ENCODE measurements at places on chromosomes 7 and 10.

GRCh38 chr7:39987641-39988347 lies 37.7 kb downstream of the CDK13 start:
- DNase-seq, result no peak

GRCh38 chr7:156043416-156044178 lies 231.3 kb upstream of the SHH start:
- no peak for DNase-seq

GRCh38 chr7:34842782-34843181 lies 184.8 kb downstream of the NPSR1 start:
- DNase-seq, result peak; percentile 65

- DNase-seq, result no peak
These were observed 181.9 kb downstream of the CYP26A1 start for GRCh38 chr10:93255546-93255945.

DNA sequence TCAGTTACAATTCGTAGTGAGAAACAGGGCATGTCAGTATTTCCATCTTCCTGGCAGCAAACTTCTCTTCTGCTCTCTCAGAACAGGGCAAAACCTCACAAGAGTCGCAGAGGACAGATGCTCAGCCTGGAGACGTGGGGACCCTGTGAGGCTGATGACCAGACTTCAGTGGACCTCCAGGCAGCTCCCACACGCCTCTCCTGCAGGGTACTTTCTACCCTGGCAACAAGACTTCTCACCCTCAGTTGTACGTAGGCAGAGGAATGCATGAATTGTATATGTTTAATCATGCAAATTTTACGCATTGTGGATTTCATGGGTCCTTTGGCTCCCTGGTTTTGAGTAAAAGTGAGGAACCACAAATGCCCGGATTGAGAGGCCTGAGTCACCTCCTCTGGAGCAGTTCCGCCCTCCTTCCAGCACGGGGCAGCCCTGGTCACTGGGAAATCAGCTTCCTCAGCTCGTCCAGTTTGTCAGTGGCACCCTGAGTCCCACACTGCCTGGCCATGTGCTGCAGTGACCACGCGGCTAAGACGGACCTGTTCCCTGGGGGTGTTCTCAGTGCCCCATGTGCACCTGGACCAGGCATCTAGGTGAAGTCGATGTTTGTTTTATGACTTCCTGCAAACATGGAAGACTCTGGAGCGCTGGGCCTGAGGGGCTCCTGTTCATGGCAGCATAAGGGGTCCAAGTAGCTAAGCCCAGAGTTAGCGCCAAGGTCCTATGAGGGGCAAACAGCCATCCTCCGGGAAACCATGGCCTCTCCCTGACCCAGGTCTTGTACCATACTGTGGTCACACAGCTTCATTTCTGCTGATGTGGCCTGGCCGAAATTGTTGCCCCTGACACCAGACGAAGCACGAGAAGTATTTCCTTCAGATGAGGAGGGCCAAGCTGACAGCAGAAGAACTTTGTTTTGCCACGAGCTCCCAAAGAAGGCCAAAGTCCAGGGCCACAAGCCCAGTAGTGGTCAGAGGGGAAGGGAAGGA lies 165.1 kb downstream of the TNS3 start:
- no peak for DNase-seq

DNA sequence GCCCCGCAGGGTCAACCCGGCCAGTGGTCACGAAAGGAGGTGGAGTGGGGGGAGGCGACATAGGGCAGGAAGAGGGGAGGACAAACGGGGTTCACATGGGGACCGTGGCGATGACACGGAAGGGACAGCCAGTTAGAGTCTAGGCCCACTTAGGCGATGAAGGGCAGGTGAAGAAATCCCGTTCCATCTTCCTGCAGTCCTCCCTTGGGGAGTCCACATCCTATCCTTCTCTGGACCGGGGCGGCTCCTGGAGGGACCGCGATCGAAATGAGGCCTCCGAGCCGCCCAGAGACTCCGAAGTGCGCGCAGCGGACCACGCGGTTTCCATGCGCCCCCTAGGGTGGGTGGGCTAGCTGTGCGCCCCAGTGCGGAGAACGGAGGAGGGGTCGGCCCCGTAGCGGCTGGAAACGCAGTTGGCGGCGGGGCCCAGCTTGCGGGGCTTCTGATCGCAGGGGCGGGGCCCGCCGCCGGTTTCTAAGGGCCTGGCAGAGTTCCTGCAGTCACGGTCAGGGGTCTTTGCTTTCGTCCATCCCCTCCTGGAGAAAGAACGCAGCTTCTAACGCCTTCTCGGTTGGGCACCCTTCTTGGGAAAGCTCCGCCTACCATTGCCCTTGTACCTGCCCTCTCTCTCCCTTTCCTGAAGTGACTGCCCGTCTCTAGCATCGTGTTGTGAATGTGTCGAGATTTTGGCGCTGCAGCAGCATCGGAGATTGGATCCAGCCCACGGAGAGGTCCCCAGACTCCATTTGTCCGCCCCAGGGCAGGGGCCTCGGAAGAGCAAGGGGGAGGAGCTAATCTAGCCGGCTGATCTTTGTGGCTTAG lies 17.9 kb upstream of the TMEM225B start:
- DNase-seq, result no peak

- no peak for DNase-seq
These were observed 49.5 kb upstream of the PITRM1 start for GRCh38 chr10:3222068-3222467.

DNA sequence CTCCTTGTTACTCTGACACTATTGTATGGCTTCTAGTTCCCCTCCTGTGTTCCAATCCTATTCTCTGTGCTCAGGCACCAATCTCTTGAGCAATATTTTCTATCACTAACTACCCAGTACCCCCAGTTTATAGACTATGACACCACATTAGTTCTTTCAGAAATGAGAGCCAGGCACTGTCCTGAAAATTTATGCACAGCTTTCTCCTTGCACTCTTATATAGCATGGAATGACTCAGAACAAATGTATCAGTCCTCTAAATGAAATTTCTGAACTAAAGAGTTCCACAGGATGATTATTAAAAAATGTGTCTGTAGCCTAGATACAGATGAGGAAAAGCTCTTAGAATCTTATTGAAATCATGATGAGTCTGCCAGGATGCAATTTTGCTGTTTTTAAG lies 489.9 kb downstream of the XPNPEP1 start:
- no peak for DNase-seq

DNA sequence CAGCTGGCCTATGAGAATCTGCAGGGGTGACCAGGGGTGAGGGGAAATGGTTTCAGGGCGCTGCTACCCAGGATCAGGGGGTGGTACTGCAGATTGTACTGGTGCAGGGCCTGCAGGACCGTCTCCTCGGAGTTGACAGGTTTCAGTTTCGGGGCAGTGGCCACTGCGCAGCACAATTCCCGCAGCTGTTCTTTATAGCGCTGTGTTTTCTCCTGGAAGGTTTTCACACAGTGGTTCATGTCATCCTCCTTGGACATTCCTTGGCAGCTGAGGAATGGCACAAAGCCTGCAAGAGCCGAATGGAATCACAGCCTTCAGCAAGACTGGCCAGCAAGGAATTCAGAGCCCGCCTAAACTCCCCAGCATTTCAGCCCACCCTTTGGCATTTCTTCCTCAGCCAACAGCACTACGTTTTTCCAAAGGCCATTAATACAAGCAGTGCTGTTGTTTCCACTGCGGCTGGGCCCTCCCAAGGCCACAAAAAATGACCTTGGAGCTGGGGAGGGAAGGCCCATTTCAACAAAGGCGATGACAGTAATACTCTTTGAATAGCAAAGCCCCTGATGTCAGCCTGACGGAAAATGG lies 44.9 kb downstream of the PNLIPRP2 start:
- DNase-seq, result no peak

GRCh38 chr7:1993031-1993695 lies 239.6 kb downstream of the MAD1L1 start:
- DNase-seq, result no peak

DNA sequence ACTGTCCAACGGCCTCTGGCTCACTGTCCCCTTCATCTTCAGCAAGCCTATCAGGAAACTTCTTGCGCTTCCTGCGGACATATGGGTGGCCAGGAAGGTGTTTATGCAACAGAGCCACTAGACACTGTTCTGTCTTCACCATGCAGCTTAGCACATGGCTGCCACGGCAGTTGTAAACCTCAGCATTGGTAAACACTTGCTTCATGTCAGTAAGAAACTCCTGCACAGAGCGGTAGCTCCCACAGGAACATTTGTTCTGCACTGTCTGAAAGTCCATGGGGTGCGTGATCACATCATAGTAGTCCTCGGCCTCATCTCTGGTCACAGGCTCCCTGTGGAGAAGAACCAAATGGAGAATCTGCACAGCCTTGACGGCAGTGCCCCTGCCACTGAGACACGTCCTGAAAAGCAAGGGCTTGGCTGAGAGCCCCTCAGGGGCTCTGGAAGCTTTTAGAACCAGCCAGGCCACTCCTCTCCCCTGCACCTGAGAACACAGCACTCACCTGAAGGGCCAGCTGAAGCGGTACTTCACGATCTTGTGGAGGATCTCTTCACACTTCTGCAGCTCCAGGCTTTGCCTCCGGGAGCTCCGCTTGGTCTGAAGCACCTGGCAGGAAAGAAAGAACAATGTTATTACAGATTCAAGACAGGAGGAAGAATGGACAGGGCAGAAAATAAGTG lies 8.8 kb downstream of the FZD9 start:
- no peak for DNase-seq

DNA sequence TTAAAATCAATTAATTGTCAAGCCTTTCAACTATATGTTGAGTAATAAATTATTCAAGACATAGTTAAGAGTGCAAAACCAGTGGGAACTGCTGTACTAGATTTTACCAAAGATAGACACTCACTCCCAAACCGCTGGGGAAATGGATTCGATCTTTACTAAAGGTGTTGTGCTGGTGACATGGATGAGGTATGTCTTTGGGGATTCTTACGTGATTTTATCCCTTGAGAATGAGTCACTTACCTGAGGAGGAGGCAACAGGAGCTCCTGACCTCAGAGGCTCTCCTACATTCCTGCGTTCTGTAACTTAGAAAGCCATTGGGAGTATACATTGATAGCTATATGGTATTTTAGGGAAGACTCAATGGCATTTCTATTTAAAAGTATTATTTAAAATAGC lies 165.5 kb downstream of the PKD1L1 start:
- DNase-seq, result no peak

DNA sequence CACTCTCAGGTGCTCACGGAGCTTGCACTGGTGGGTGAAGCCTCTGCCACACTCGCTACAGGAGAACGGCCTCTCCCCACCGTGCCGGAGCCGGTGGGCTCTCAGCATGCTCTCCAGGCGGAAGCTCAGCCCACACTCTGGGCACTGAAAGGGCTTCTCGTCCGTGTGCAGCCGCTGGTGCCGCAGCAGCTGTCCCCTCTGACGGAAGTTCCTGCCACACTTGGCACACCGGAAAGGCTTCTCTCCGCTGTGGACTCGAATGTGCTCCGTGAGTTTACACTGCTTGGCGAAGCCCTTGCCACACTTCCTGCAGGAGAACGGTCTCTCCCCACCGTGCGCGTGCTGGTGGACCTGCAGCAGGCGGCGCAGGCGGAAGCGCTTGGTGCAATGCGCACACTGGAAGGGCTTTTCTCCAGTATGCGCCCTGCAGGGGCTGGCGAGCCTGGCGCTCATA lies 19.3 kb downstream of the ZNF786 start:
- DNase-seq, result no peak

- DNase-seq, result no peak
These were observed 6.1 kb downstream of the DBF4 start for GRCh38 chr7:87882151-87882937.

DNA sequence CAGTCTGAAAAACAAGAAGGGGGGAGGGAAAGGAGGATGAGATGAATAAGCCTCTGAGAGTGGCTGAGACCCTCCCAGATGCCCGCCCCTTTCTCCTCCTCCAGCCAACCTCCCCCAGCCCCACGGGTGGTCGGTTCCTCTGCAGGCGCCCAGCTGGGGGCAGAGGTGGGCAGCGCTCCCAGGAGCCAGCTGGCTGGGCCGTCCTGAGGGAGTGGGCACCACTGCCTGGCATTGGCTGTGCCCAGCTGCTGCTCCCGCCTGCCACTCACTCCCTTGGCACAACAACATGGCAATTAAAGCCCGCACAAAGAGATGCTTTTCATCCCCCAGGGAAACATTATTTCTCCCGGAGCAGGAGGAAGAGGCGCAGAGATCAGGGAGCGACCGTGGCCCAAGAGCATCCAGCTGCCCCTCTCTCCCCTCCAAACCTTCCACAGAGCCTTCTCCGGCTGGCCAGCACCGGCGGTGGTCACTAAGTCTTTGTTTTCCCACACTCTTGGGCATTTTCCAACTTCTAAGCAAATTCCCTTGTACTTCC lies 107.2 kb downstream of the SPDYE5 start:
- peak; percentile 62 for DNase-seq

DNA sequence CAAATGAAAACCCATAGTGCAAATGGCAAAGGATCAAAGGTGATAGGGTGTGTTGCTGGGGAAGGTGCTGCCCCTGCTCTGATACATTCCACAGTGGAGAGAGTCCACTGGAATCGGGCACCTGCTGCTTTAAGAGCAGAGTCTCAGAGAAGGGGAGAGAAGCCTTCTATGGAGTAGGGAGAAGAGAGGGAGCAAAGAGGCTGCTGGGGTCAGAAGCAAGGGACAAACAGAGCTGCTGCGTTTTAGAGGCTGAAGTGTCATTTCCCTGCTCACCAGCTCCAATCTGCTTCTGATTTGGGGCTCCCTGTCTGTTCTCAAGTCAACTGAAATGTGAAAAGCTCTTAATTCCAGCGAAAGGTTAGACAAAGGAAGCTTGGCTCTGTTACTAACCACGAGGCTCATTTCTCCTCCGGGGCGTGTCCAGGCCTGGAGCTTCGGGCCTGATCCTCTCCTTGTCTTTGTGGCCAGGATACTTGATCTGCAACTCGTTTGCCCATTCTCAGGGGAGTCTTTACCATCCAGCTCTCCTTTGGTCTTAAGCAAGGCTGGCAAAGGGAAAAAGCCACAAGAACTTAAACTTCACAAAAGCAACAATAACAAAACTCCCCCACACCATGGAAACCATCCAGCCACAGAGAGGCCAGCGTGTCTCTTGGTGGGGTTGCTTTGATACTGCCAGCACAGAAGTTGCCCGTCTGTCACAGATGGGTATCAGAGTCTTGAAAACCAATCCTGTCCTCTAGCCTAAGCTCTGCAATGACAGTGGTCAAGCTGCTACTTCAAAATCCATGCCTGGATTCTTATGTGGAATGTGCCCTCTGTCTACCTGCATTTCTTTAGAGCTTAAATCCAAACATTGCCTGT lies 692.6 kb downstream of the SUGCT start:
- DNase-seq, result no peak
